ENCODE measurements at places on chromosomes 3 and 15.

DNA sequence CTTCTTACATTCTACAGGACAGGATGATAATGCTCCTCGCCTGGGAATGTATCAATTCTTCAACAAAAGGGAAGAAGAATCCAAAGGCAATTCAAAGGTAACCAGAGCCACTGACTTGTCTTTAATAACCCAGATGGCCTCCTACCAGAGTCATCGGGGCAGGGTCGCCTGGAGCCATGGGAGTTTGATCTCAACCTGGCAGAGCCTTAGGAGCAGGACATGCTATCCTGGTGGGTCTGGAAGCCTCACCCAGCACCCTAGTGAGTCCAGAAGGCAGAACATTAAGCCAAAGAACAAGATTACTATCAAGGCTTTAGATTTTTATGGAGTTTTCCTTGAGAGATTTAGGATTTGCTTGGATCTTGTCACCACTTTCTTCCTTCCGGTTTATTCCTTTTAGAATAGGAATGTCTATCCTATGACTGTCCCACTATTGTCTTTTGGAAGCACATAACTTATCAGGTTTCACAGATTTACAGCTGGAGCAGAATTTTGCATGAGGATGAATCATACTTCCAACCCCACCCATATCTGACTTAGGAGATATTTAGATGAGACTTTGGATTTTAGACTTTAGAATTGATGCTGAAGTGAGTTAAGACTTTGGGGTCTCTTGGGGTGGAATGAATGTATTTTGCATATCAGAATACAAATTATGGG is 330.3 kb upstream of the GOLIM4 start:
- no peak overlapping the region for H3K27ac ChIP-seq
- H3K36me3 ChIP-seq = no peaks in the 10 kb centered on the region
- no peak for DNase-seq
- H3K4me1 ChIP-seq = no peaks in the 10 kb centered on the region
- H3K27me3 ChIP-seq = no peaks in the 10 kb centered on the region
- H3K4me3 ChIP-seq = no peak overlapping the region

GRCh38 chr3:139129892-139130291 is 85.2 kb upstream of the PRR23C start:
- no peak overlapping the region for H3K4me3 ChIP-seq
- H3K36me3 ChIP-seq = no peaks in the 10 kb centered on the region
- H3K4me1 ChIP-seq = no peaks in the 10 kb centered on the region
- no peak overlapping the region for H3K27ac ChIP-seq
- H3K27me3 ChIP-seq = no peaks in the 10 kb centered on the region

DNA sequence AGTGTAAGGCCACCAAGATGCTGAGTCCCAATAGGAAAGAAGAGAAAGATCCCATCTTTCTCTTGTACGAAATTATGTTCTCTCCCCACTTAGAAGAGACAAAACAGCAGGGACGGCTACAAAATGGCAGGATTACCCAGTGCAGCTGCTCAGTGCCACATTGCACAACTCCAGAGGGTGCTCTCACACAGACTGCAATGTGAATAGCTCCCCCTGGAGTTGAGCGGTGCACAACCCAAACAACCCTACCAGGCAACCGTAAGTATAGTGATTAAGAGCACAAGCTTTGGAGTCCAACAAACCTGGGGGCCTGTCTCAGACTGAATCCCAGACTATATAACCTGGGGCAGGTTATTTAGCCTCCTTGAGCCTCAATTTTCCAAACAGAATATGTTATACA is 3.1 kb upstream of the BHLHE40 start:
- peaks cover 17% of the 10 kb centered on the region for H3K36me3 ChIP-seq
- H3K4me1 ChIP-seq = peaks cover 40% of the 10 kb centered on the region
- H3K27ac ChIP-seq = peak overlapping the region; percentile 99

- no peak overlapping the region for H3K4me3 ChIP-seq
- H3K4me1 ChIP-seq = no peaks in the 10 kb centered on the region
- no peaks in the 10 kb centered on the region for H3K36me3 ChIP-seq
- H3K27me3 ChIP-seq = no peaks in the 10 kb centered on the region
- no peak overlapping the region for H3K27ac ChIP-seq
These were observed 29.3 kb downstream of the EPHA6 start for GRCh38 chr3:96843505-96844203.

DNA sequence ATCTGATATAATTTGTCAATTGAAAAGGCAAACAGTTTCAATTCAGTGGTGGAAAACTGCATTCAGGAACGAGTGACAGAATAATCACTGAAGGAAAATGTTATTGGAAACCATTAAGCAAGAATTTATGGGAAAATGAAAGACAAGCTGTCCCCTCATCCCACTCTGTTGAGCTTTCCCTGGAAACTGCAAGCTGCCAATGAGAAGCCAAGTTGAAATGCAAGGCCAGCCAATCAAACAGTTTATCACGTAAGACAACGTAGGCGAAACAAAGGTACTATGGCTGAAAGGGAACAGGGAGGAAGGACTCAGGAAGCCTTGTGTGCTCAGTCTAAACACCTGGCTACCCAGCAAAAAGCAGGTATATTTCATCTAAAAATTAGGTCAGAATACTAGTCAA is 187.9 kb upstream of the ATP10A start:
- peaks cover 12% of the 10 kb centered on the region for H3K27me3 ChIP-seq
- no peak overlapping the region for H3K4me3 ChIP-seq
- DNase-seq = no peak
- no peak overlapping the region for H3K27ac ChIP-seq
- H3K36me3 ChIP-seq = no peaks in the 10 kb centered on the region

DNA sequence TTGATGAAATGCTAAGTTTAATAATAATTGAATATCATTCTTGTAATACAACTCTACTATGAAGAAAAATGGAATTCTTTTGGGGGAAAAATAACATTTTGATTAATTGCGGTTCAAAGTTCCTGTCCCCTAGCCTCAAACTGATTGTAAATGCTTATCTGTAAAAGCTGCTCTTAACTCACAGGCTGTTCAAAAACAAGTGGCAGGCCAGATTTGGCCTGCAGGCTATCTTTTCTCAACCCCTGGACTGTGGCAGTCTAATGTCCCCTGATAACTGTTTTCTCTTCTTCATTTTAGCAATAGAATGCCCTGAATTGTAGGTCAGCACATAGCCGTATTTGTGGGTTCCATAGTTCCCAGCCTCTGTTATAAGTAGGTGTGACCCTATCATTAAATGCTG is 23.5 kb upstream of the SAMMSON start:
- no peaks in the 10 kb centered on the region for H3K36me3 ChIP-seq
- DNase-seq = no peak
- no peak overlapping the region for H3K27ac ChIP-seq
- peaks cover 3% of the 10 kb centered on the region for H3K27me3 ChIP-seq
- H3K4me1 ChIP-seq = no peaks in the 10 kb centered on the region
- H3K4me3 ChIP-seq = no peak overlapping the region

- peaks cover 2% of the 10 kb centered on the region for H3K27me3 ChIP-seq
- H3K4me1 ChIP-seq = peaks cover 28% of the 10 kb centered on the region
- no peak overlapping the region for H3K27ac ChIP-seq
- no peaks in the 10 kb centered on the region for H3K36me3 ChIP-seq
- no peak for DNase-seq
These were observed 57.2 kb downstream of the IL16 start for GRCh38 chr15:81253846-81254245.

- H3K27ac ChIP-seq = no peak overlapping the region
- peaks cover 79% of the 10 kb centered on the region for H3K27me3 ChIP-seq
- H3K4me3 ChIP-seq = peak overlapping the region; percentile 13
- peaks cover 20% of the 10 kb centered on the region for H3K4me1 ChIP-seq
- no peaks in the 10 kb centered on the region for H3K36me3 ChIP-seq
- DNase-seq = peak; percentile 76
These were observed 36.3 kb downstream of the CHST14 start for GRCh38 chr15:40506964-40507571.

DNA sequence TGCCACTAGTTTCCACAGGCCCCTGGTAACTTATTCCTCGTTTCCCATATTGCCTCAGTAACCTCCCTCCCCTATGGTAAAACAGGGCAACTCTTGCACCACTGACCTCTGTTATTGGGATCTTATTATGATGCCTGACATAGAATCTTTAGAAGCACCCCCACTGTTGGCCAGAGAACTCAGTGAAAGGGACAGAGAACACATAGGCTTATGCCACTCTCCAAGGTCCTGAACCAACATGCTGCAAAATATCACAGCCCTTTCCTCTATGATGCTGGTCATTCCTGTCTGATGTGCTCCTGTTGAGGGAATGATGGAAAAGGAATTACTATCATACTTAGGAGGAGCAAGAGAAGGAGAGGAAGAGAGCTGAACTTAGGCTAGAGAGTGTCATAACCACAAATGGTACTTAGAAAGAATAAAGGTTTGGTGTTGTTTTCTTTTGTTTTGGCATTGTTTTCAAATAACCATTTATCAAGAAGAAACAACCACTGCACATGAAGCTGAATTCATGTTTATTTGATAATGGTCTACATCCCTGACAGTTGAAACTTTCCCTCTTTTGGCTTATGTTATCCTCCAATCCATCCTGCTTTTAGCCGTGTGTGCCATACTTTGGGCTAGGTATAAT is 330.2 kb downstream of the EPHB1 start:
- no peaks in the 10 kb centered on the region for H3K4me1 ChIP-seq
- H3K36me3 ChIP-seq = no peaks in the 10 kb centered on the region
- H3K27ac ChIP-seq = no peak overlapping the region
- H3K4me3 ChIP-seq = no peak overlapping the region
- no peaks in the 10 kb centered on the region for H3K27me3 ChIP-seq

DNA sequence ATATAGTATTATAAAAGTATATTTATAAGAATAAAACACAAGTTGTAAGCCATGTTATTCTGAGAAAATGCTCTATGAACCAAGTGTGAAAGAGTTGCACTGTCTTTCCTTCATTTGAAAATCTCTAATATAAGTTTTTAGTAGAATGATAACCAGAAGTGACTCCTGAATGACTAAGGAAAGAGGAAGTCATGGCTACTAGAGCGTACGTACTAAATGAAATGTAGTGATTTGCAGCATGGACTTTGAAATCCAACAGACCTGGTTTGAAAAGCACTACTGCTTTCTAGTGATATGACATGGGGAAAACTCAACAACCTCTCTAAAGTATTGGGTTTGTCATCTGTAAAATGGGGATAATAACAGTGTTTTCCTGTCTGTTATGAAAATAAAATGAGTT is 10.3 kb upstream of the DNAJC13 start:
- H3K27me3 ChIP-seq = no peaks in the 10 kb centered on the region
- no peak for DNase-seq
- H3K4me1 ChIP-seq = no peaks in the 10 kb centered on the region

DNA sequence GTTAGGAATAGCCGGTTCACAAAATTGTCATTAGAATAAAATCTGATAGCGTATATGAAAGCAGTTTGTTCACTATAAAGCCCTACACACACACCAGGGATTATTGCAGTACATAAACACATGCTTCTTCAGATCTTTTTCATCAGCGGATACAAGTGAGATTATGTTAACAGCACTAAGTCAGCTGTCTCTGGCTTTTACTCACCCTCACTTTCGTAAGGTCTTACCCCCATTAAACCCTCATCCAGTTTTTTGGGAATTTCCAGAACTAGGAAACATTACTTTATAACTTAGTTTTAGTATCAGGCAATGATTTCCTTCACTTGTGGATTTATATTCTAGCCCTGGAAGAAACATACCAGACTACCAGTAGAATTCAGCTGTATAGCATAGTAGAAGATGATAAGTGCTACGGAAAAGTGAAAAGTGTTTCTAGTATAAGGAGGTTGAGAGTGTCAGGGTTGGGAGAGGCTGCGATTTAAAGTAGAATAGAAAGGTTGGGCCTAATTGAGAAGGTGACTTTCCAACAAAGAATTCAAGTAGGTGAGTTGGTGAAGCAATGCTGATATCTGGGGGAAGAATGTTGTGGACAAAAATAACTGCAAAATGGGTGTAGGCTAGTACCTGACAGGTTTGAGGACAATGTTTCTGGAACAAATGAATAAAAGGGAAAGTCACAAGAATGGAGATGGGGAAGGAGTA is 22.7 kb downstream of the TMEM207 start:
- H3K27me3 ChIP-seq = no peaks in the 10 kb centered on the region
- no peak overlapping the region for H3K27ac ChIP-seq
- no peaks in the 10 kb centered on the region for H3K36me3 ChIP-seq
- no peak overlapping the region for H3K4me3 ChIP-seq

- no peak overlapping the region for H3K4me3 ChIP-seq
- H3K27me3 ChIP-seq = peaks cover 14% of the 10 kb centered on the region
- no peaks in the 10 kb centered on the region for H3K36me3 ChIP-seq
- DNase-seq = no peak
- no peak overlapping the region for H3K27ac ChIP-seq
These were observed 30.8 kb downstream of the SH3GL3 start for GRCh38 chr15:83477808-83478537.

DNA sequence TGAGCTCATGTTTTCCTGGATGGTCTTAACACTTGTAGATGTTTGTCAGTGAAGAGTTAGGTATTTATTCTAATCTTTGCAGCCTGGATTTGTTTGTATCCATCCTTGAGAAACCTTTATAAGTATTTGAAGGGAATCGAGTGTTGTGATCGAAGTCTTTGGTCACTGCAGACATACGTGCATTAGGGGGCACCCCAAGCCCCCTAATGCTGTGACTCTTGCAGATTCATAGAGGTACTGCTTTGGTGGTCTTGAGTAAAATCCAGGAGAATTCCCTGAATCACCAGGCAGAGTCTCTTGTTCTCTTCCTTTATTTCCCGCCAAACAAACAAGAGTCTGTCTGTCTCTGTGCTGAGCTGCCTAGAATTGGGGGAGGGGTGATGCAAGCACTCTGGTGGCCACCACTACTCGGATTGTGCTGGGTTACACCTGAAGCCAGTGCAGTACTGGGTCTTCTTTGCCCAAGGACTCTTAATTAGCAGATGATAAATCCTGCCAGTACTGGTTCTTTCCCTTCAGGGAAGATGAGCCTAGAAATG is 170.5 kb upstream of the POU1F1 start:
- H3K27me3 ChIP-seq = no peaks in the 10 kb centered on the region
- no peaks in the 10 kb centered on the region for H3K4me1 ChIP-seq
- H3K4me3 ChIP-seq = no peak overlapping the region
- no peak for DNase-seq
- H3K27ac ChIP-seq = no peak overlapping the region

DNA sequence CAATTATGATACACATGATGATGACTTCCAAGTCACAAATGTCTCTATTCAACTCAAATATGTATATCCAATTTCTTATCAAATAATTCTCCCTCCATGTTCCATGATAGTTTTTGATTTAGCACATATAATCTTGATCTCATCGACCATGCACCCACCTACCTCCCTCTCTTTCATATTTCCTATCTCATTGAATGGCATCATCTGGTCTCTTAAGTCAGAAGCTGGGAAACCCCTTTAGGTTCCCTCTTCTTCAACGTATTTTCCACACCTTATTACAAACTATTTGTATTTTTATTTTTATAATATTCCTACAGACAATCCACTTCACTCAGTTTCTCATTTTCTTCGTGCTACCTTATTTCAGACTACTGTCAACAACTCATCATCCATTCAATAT is 56.9 kb upstream of the DPH6 start:
- no peaks in the 10 kb centered on the region for H3K36me3 ChIP-seq
- H3K4me1 ChIP-seq = no peaks in the 10 kb centered on the region
- H3K27ac ChIP-seq = no peak overlapping the region
- H3K4me3 ChIP-seq = no peak overlapping the region
- no peak for DNase-seq
- peaks cover 16% of the 10 kb centered on the region for H3K27me3 ChIP-seq

GRCh38 chr15:52496776-52497470 is 31.8 kb downstream of the MYO5A start:
- DNase-seq = peak; percentile 57
- no peaks in the 10 kb centered on the region for H3K27me3 ChIP-seq
- no peaks in the 10 kb centered on the region for H3K36me3 ChIP-seq
- H3K4me3 ChIP-seq = no peak overlapping the region
- peaks cover 30% of the 10 kb centered on the region for H3K4me1 ChIP-seq

- no peak overlapping the region for H3K4me3 ChIP-seq
- H3K27me3 ChIP-seq = no peaks in the 10 kb centered on the region
- no peak for DNase-seq
- H3K36me3 ChIP-seq = peaks cover 21% of the 10 kb centered on the region
- H3K27ac ChIP-seq = no peak overlapping the region
These were observed 297.6 kb downstream of the TBC1D5 start for GRCh38 chr3:17444865-17445264.

Data from activated T-cell treated with anti-CD3 and anti-CD28 coated beads, Interleukin-2, amount 50 U/mL, for 24 hours (primary cell).